ENCODE measurements at places on chromosomes 11 and 22.

DNA sequence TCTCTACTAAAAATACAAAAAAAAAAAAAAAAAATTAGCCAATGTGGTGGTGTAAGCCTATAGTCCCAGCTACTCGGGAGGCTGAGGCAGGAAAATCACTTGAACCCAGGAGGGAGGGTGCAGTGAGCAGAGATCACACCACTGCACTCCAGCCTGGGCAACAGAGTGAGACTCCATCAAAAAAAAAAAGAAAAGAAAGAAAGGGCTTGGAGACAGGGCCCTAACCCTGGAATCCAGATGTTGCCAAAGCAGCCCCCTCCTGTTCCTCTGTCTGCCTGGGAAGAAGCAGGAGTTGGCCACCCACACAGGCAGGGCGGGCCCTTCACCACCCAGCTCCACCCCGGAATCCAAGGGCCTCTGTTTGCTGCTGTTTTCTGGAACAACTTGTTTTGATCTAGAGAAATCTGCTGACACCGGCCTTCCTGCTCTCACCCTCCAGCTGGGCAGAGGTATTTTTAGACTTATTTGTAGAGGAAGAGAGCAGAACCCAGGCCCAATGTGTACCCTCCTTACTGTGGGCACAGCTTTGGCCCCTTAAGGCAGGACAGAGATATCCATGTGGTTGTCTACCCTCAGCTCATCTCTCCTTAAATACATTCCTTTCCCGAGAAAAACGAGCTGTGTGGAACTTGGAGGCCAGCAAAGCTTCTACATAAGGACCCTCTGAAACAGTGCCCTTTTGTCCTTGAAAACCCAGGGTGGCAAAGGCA lies 2.7 kb upstream of the NEAT1 start:
- peak; percentile 94 for DNase-seq

DNA sequence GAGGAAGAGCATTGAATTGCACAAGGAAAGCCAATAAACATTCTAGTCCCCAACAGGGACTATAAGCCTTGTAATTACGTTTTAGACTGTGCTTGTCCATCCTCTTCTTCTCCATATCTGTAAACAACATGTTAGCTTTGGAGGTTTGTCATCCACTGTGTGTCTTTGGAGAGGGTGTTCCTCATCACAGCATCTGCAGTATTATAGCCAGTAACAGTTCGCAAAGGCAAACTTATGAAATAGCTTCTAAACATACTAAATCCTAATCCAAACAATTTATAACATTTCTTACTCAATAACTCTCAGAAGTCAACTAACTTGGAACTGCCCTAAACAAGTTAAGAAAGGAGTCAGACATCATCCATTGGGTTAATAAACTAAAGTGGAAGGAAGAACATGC lies 10.3 kb upstream of the BDNF start:
- DNase-seq: no peak

DNA sequence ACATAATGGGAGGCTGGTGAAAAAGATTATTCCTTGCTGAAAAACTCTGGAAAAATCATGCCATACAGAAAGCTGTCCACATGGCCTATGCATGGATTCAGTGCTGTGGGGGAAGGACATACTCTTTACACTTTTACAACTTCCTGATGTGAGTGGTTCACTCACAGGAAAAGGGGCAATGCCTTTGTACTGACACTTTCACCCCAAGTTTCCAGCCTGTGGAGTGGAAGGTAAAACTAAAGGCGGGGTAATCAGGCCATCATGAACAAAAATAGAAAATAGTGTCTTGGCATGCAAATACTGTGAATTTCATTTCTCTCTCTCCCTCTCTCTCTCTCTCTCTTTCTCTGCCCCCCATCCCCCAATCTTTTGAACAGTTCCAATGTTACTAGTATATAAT lies 281.8 kb downstream of the ETS1 start:
- DNase-seq: no peak

DNA sequence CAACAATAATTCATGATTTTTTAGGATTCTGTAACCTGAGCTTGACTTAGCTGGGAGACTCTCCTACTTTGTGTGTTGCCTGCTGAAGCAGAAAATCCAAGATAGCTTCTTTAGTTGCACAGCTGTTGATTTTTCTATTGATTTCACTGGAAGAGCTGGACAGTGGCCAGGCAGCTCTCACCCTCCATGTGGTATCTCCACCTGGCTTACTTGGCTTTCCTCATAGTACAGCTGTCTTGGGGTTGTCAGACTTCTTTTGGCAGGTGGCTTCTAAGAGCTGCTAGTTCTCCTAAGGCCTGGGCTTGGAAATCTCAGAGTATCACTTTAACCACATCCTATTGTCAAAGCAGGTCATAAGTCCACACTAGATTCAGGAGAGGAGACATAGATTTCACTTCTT lies 130.8 kb upstream of the SPON1 start:
- DNase-seq: no peak

GRCh38 chr11:11620921-11621572 lies 758 bp downstream of the GALNT18 start:
- DNase-seq: no peak

DNA sequence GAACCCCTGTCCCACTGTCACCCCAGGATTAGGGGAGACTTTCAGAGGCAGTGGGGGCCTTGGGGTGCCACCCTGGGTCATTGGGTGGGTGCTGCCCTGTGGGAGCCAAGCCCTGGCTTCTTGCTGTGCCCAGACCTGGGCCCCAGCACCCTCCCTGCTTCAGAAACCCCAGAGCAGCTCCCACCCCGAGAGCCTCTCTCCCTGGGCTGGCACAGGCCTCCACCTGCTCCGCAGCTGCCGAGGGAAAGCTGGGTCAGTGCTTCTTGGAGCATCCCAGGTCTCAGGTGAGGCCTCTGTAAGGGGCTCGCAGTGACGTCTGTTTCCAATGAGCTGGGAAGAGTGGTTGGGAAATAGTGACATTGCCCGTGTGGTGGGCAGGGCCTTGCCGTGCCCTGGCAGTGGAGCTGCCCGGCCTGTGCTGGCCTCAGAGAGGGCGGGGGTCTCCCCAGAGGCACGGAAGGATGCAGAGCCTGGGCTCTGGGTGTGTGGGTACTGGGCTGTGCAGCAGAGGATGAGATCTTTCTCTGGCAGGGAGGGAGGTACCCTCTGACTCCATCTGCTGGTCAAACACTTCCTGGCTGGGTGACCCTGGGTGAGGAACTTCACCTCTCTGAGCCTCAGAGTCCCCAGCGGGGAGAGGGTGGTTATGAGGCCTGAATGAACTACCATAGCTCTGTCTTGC lies 23.0 kb downstream of the C22orf23 start:
- DNase-seq: no peak

- DNase-seq: no peak
Measured at GRCh38 chr11:40388097-40388818, 1071.2 kb downstream of the LRRC4C start.

DNA sequence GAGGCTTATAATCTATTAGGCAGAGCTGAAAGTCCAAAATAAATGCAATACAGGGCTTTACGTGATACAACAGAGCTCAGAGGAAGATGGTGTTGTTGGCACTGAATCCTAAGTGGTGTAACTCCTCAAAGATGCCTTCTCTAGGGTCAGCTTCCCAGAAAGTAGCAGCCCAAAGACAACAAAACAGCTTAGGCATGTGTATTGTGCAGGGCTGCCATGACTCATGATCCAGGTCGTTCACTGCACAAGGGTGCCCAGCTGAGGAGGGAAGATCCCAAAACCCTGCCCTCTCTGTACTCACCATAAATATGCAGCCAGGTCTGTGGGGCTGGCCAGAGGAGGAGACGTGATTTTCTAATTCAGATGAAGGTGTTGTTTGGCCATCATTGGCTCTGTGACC lies 59.4 kb upstream of the NNMT start:
- DNase-seq: no peak

DNA sequence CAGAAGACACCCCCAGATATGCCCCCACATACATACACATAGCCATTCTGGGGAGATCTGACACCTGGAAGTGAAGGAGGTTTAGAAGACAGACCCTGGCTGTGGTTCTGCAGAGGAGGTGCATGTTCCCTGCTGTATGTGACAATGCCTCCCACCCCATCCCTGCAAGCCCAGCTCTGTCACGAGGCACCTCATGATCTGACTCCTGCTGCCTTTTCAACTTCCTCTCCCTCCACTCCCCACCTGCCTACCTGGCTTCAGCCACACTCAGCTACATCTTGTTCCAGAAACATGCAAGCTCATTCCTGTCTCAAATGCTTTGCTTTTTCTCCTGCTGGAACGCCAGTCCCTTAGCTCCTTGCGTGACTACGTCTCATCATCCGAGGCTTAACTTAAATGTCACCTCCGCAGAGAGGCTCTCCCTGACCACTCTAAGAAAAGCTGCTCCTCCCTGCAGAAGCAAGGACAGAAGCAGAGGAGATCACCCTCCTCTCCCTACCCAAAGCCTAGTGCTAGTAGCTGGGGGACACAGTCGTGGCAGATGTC lies 114.5 kb downstream of the FEZ1 start:
- no peak for DNase-seq

DNA sequence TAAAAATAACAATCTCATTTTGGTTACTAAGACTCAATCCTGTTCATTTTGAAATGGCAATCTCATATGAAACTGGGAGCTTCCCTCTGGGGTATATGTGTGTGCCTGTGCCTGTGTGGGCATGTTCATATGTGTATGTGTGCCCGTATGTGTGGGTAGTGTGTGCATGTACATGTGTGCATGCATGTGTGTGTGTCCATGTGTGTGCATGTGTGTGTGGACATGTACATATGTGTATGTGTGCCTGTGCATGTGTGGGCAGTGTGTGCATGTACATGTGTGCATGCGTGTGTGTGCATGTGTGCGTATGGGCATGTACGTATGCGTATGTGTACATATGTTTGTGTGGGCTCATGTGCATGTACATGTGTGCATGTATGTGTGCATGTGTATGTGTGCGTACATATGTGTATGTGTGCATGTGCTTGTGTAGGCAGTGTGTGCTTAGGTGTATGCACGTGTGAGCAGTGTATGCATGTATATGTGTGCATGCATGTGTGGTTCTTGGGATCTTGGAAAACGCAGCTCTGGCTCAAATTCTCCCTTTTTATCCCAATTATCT lies 24.5 kb upstream of the CACNG2 start:
- no peak for DNase-seq

GRCh38 chr22:46108564-46109473 lies 41.5 kb upstream of the PPARA start:
- no peak for DNase-seq

DNA sequence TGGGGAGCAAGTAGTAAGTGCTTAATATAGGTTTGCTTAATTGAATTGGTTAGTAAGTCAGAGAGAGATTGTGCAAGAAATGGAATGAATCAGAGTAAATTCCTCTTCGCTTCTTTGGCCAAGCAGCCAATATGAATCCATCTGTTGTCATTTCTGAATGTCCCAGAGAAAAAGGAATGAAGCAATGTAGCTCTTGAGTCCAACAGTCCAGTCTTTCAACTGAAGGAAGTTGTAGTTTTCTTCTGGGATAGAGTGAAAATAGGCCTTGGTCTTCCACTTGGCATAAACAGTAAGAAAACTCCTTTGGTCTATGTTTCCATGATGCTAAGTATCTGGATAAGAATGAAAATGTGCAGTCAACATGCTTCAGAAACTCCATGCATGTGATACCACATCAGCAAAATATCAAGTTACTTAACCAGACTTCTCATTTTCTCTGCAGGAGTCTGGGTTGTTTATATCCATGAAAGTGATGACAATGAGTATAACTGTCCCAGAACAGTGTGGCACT lies 1.8 kb upstream of the FIBIN start:
- DNase-seq: no peak

DNA sequence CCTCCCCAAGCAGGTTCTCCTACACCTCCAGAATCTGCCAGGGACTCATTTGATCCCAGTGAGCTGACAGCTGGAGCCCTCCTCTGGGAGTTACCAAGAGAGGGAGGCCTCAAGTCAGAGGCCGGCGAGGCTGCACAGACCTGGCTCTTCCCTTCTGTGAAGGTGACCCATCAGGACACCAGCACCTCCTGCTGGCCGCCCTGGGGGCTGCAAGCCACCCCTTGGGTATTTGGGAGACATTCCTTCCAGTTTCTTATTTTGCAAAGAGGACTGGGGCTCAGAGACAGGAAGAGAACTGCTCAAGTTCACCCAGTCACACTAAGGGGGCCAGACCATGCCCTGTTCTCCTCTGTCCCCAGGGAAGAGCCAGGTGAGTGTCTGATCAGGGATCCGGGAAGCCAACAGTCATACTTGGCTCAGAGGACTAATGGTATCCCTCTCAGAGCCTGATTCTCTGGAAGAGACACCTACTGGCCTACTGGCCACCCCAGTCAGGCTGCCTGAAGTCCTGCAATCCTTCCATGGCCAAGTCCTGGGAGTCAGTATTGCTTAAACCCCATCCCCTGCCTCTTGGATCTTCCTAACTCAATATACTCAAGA lies 40.5 kb upstream of the RIC3 start:
- no peak for DNase-seq

GRCh38 chr11:72553706-72554105 lies 119.4 kb upstream of the CLPB start:
- no peak for DNase-seq

- no peak for DNase-seq
Measured at GRCh38 chr11:112662554-112662953, 298.7 kb upstream of the NCAM1 start.

DNA sequence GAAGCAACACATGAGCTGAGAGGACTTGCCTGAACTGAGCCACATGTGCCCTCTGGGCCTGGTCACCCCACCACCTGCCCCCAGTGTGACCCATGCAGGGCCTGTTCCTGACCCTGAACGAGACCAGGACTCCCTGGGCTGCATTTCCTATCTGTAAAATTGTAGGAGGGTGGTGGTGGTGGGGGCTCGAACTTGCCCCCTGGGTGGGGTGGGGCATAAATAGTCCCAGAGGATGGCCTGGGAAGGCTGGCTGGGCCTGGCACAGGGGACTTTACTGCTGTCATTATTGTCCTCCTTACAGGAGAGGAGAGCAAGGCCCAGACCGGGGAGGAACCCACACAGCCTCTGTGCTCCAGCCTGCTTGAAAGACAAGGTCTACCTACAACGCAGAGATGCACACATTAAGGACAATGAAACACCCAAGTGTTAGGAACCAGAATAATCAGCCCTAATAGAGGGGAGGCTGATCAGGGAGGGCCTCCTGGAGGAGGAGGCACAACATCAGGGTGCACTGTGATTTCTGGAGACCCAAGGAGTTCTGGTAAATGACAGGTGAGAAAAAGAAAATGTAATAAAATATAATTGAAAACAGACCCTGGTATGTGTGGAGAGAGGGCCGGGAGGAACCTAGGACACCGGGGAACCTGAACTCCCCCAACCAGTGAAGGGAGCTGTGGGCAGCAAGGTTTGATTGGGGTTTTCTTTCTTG lies 2.8 kb upstream of the AIFM3 start:
- no peak for DNase-seq
